COLO829 (cell line): ENCODE measurements at places on chromosomes 6 and 20.

- DNase-seq: no peak
These were observed 46.3 kb downstream of the MCM8 start for GRCh38 chr20:5996765-5997164.

GRCh38 chr6:167094436-167094819 is 28.5 kb upstream of the CCR6 start:
- DNase-seq: no peak

- no peak for DNase-seq
These were observed 791.1 kb downstream of the MAFB start for GRCh38 chr20:39897781-39898466.

GRCh38 chr6:74713941-74714340 is 491.9 kb downstream of the COL12A1 start:
- no peak for DNase-seq

GRCh38 chr20:53763707-53764414 is 170.2 kb upstream of the ZNF217 start:
- DNase-seq: no peak

GRCh38 chr20:49210757-49211110 is 8.5 kb upstream of the DDX27 start:
- DNase-seq: no peak

DNA sequence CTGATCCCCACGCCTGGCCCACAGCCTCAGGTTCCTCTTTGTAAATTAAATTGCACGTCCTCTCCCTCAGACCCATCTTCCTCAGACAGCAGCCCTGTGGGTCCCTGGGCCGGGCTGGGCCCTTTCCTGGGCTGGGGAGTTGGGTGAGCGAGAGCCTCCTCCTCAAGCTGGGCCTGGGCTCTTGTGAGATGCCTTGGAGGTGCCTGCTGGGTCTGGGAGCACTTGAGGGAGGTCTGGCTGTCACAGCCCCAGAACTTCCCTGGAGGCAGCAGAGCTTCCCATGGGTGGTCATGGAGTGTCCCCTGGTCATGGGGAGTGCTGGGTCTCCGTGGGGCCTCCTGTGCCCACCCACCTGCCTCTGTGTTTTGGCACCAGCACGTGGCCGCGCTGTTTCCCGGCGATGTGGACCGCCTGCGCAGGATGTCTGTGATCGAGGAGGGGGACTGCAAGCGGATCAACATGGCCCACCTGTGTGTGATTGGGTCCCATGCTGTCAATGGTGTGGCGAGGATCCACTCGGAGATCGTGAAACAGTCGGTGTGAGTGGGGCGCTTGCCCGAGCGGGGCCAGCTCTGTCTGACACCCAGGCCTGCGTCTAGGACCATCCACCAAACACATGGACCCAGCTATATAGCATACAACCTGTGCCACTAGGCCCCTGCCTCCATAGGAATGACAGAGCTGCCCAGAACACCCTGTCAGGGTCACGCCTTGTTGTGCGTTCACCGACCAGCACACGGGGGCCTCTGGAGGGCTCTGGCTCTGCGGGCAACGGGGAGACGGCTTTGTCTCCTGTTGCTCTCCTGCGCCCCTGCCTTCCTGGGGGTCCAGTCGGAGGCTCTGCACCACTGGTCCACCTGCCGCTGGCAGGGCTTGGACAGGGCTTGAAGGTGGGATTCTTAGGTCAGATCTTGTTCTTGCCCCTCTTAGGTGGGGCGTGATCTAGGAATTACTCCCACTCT is 33.0 kb downstream of the PYGB start:
- no peak for DNase-seq

- no peak for DNase-seq
These were observed 291.1 kb downstream of the ADGRG6 start for GRCh38 chr6:142592876-142593275.

- no peak for DNase-seq
These were observed 782 bp downstream of the MAP3K5 start for GRCh38 chr6:136791296-136792094.

DNA sequence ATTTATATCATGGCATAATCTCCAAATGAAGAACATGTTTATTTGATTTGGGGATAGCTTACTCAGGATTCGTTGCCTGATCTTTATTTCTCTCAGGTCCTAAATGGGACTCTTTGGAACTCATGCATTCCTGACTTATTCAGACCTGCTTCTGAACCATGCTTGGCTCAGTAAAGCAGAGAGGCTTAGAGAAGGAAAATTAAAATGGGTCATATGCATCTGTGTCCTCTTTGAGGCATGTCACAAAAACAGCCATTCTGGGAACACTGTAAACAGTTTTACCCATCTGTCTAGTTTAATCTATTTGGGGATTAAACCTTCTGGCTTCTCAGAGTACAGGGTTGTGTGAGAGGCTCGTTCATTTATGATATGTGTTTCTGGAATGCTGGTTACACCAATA is 1017.3 kb downstream of the KIF16B start:
- DNase-seq: no peak

DNA sequence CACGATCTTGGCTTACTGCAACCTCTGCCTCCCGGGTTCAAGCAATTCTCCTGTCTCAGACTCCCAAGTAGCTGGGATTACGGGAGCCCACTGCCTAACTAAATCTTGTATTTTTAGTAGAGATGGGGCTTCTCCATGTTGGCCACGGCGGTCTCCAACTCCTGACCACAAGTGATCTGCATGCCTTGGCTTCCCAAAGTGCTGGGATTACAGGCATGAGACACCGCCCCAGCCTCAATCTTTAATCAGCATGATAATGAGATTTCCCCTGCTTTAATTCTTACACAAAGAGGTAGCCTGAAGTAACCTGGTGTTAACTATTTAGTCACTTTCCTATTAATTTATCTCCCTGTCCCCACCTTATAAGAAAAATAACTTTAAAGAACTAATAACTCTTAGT is 31.3 kb upstream of the TRDN start:
- no peak for DNase-seq

DNA sequence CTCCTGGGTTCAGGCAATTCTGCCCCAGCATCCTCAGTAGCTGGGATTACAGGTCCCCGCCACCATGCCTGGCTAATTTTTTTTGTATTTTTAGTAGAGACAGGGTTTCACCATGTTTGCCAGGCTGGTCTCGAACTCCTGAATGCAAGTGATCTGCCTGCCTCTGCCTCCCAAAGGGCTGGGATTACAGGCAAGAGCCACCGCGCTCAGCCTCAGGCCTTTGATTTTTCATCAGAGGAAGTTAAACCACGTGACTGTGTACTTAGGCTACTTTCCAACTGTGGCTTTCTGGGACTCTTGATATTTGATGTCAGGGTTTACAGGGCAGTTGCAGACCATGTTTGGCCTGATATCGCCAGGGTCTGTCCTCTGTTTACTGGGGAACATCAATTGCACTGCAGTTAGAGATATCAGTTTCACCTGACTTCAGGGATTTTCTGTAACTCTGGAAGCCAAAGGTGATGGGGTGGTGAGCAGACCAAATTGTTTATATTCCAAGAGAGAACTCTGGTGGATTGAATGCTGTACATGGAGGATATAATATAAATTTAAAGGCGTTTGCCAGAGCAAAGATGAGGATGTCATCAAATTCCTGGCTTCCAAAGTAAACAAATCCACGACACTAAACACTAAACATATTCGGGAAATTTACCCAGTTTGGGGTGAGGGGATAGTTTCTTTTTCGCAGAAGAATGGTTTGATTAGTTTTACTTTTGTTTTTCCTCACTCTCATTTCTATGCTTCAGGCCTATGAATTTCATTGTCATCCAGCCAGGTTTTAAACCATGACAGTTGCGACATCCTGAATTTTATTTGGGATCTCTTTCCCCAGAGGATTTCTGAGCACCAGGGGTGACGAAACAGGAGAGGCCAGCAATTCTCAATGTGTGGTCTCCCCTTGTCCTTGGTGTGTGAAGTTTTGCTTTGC is 4.2 kb downstream of the PSMF1 start:
- no peak for DNase-seq

GRCh38 chr20:34493646-34494045 is 22.6 kb upstream of the DYNLRB1 start:
- DNase-seq: no peak

DNA sequence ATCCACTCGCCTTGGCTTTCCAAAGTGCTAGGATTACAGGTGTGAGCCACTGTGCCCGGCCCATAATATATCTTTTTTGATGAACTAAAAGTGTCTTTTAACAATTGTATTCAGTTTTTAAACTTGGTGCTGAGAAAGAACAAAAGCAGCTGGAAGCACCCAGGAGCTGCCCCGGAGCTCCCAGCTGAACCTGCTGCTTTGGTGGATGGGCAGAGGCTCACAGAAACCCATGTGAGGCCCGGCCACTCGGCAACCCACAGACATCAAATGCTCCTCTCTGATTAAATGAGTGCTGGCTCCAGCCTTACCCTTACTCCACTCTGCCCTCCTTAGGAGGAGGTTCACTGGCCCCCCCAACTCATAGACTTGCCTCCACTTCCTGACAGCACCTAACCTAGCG is 59.4 kb upstream of the FRMD1 start:
- DNase-seq: no peak

DNA sequence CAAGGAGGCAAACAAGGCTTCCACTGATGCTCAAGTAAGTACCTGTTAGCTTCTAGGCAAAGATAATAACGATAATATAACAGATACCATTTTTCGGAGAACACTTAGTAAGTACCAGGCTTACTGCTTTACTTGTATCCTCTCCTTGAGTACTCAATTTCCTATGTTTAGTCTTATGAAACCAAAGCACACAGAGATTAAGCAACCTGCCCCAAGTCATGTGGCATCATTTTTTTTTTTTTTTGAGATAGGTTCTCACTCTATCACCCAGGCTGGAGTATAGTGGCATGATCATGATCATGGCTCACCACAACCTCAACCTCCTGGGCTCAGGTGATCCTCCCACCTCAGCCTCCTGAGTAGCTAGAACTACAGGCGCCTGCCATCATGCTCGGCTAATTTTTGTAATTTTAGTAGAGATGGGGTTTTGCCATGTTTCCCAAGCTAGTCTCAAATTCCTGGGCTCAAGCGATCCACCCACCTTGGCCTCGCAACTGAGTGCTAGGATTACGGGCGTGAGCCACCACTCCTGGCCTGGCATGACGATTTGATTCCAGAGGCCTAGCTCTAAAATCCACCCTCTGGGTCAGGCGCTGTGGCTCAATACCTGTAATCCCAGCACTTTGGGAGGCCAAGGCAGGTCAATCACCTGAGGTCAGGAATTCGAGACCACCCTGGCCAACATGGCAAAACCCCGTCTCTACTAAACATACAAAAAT is 14.0 kb downstream of the SPAG4 start:
- no peak for DNase-seq

DNA sequence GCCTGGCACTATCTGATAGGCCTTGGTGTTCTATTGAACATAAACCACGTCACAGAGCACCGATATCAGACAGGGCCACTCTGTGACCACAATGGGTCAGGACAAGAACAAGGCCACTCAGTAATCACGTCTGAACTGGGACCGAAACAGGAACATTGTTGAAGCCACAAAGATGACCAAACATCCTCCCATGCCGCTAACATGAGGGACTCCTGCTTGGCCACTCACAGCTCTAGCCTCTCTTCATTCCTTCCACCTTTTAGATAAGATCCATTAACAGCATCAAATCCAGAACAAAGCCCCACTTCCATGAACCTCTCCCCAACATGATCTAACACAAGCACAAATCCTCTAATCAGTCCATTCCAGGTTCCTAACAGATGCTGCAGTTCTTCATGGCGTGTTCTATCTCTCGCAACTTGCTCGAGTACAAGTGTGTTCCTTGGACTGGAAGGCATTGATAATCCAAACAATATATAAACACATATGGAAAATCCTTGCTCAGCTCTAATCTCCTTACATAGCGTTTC is 7.4 kb downstream of the SIRT5 start:
- DNase-seq: no peak

DNA sequence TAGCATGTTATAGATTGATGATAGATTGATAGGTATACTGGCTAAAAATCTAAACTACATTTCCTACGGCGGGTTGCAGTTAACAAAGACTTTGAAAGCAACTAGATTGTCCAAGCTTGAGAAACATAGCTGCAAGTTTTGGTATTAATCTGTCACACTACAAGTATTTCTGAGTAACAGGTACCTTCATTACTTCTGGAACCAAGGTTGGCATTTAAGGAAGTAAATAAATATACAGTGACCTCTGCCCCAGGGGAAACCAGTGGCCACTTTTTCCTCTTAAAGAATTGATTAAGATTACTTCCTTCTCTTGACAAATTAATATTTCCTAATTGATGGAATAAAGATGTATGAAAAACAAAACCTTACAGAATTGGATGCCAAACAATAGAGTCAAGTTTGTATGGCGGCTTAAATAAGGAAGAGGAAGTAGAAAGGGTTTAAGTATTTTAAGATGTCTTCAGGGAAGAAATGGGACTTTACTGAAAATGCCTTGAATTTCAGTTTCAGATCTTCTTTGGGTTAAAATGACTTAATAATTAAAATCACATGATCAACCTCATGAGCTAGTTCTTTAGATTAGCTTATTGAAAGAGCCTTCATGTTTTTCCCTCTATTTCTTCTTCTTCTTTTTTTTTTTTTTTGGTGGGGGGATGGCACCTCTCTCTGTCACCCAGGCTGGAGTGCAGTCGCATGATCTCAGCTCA is 132.8 kb downstream of the DOK5 start:
- no peak for DNase-seq

- no peak for DNase-seq
These were observed 37.7 kb upstream of the SIRPA start for GRCh38 chr20:1857466-1857865.

DNA sequence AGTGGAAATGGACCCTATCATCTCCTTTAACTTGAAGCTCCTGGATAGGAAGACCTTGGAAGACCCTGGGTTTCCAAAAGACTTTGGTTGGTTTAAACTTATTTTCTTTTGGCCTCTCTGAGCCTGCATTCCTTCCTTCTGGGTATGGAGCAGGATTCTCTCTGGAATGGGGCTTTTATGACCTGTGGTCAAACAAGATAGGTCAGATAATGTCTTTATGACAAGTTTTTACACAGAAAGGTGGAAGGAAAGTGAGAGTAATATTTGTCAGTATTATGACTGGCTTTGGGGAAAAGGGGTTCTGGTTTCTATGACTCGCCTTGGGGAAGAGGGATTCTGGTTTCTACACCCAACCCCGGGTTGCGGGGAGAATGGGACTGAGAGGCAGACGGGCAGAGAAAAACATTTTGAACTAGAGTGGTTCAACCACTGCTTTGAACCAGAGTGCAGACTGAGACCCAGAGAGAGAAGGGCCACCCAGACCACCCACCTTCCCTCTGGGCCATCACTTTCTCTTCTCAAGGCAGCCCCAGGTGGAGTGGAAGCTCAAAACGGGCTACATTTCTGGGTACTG is 37.6 kb upstream of the KCNK5 start:
- no peak for DNase-seq

DNA sequence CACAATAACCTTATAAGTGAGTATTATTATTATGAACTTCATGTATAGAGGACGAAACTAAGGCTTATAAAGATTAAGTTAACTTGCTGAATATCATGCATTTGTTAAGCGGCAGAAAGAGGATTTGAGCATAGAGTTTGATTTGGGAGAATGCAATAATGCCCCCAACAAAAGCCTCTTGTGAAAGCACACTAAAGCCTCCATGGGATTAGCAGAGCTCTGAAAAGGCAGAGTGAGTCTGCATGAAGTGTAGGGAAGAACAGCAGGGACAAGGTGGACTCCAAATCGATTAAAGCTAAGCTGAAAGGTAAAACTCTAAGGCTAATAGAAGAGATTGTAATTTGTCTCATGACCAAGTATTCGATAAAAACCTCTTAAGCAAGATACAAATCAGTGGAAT is 100.3 kb downstream of the SH3BGRL2 start:
- DNase-seq: no peak
